ENCODE measurements at places on chromosomes 6 and 20.

GRCh38 chr6:123393331-123393730, 243.4 kb downstream of the TRDN start:
- no peak for DNase-seq

- DNase-seq = no peak
Observed at GRCh38 chr6:55210952-55211351, 36.6 kb downstream of the HCRTR2 start.

GRCh38 chr6:121437851-121438651, 2.6 kb downstream of the GJA1 start:
- no peak for DNase-seq

GRCh38 chr6:37059344-37060194, 54.1 kb downstream of the FGD2 start:
- DNase-seq = peak; percentile 89

- DNase-seq = no peak
Observed at GRCh38 chr6:108606250-108606690, 45.6 kb downstream of the FOXO3 start.

GRCh38 chr6:85662251-85662650, 19.6 kb upstream of the SYNCRIP start:
- DNase-seq = no peak

DNA sequence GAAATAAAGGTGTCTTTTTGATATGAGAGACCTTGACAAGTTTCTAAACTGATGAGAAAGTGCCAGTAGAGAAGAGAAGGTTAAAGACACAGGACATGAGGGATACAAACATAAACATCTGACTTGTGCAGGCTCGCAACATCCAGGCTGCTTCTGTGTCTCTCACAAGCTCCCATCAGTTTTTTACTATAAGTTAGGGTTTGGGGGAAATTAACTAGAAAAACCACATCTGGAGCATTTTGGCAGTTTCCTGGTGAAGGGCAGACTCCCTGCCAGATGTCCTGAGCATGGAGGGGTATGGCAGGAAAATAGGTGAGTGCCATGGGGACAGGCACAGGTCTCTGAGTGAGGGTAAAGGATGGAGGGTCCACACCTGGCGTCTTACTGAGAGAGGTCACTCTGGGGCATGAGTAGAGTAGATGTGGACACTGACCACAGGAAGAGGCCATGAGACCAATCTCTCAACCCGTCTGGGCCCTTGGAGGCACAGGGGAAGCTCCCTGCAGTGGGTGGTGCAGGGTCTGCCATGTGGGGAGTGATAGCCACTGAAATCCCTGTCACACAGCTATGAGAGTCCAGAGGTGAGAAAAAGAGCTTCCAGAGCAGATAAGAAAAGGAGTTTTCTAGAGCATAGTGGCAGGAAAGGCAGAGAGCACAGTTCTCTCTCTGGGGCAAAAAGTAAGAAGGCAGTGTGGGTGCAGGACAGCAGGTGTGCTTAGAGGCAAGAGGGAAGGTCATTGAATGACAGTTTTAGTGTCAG, 193.3 kb upstream of the SYNDIG1 start:
- no peak for DNase-seq

DNA sequence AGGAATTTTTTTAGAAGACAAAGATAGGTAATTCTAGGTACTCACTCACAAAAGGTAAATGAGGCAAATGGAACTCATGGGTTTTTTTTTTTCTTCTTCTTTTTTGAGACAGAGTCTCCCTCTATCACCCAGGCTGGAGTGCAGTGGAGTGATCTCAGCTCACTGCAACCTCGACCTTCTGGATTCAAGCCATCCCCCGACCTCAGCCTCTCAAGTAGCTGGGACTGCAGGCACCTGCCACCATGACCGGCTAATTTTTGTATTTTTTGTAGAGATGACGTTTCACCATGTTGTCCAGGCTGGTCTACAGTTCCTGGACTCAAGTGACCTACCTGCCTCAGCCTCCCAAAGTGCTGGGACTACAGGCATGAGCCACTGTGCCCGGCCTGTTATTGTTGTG, 126.1 kb downstream of the LRRC1 start:
- no peak for DNase-seq

DNA sequence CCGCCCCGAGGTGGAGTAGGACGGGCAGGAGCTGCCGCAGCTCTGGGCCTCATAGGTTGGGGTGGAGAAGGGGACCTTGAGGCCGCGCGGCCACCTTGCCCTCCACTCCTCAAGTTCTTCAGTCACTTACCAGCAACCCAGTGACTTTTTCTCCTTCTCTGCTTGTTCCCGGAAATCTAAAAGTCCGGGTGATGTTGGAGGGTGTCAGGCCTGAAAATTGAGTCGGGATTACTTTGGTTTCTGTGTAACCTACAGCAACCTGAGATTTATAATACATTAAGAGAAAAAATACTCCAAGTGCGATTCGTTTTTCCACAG, 338 bp downstream of the RWDD1 start:
- DNase-seq = no peak

DNA sequence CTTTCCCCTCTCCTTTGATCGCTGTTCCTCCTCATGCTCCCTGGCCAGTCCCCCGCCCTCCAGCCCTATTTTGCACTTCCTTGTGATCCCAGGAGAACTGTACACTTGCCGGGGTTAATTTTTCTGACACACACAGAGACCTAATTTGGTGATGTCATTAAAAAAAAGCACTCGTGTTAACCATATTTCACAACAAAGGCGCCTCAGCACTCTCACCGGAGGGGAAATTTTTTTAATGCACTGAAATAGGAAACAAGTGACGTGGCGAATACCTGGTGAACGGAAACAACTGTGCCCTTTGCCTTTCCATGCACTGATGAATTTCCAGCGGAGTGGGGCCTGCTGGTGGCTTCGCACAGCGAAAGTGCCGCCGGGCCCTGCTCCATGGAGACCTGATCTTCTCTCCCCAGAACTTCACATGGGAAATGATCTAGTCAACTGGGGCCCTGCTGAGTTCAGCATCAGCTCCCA, 53.9 kb upstream of the TAGAP start:
- no peak for DNase-seq

GRCh38 chr20:17228624-17229061, 1.8 kb downstream of the PCSK2 start:
- DNase-seq = no peak

- no peak for DNase-seq
Observed at GRCh38 chr20:23296841-23297701, 53.5 kb upstream of the NXT1 start.
